ENCODE measurements at places on chromosomes 12 and 14.

- DNase-seq: peak; percentile 57
Observed at GRCh38 chr14:50875359-50876070, 3.7 kb downstream of the ABHD12B start.

GRCh38 chr14:51554953-51555352, 96.8 kb upstream of the FRMD6 start:
- DNase-seq: no peak

- no peak for DNase-seq
Observed at GRCh38 chr12:127482950-127483349, 784.0 kb upstream of the TMEM132C start.

- no peak for DNase-seq
Observed at GRCh38 chr12:109735051-109735521, 21.5 kb downstream of the FAM222A start.

DNA sequence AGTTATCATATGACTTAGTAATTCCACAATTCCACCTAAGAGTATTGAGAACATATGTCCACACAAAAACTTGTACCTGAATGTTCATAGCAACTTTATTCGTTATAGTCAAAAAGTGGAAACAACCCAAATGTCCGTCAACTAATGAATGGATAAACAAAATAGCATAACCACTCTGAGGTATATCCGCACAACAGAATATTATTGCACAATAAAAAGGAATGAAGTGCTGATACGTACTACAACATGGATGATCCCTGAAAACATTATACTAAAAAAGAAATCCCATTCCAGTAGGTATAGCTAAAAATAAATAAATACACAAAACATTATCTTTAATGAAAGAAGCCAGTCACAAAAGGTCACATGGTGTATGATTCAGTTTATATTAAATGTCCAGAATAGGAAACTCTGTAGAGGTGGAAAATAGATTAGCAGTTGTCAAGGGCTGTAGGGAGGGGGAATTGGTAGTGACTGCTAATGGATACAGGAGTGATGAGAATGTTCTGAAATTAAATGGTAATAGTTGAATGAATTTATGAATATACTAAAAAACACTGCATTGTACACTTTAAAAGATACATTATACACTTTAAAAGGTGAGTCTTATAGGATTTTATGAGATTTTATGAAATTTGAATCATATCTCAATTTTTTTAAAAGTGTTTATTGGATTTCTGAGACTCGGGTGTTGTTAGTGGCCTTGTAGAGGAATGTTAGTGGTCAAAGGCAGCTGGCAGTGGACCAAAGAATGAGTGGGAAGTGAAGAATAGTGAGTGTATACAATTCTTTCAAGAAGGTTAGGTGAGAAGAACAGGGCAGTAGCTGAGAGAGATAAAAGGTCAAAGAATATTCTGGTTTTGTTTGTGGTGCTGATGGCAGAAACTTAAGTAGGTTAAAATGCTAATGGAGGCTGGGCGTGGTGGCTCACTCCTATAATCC, 36.3 kb upstream of the BAZ1A start:
- no peak for DNase-seq

DNA sequence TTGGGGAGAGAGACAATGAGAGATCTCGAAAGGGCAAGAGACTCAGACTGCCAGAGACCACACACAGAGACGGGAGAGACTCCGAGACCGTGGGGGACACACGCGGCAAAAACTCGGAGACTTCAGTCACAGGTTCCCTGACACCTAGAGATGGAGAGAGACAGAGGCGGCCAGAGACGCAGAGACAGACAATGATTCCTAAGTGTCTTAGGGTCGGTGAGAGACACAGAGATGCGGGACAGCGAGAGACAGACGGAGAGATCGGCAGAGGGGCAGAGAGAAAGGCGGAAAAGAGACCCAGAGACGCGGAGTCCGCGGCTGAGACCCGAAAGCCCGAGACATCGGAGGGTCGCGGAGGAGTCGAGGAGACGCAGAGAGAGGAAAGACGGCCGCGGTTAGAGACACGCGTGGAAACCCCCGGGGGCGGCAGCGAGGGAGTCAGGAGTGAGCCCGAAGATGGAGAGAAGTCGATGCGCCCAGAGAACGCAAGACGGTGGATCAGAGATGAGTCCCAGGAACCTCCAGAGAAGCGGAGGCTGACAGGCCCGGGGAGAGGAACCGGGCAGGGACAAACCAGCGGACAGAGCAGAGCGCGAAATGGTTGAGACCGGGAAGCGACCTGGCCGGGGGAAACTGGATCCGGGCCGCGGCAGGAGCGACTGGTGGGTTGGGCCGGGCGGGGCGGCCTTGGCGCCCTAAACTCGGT, 7.8 kb downstream of the LHX5 start:
- DNase-seq: no peak

DNA sequence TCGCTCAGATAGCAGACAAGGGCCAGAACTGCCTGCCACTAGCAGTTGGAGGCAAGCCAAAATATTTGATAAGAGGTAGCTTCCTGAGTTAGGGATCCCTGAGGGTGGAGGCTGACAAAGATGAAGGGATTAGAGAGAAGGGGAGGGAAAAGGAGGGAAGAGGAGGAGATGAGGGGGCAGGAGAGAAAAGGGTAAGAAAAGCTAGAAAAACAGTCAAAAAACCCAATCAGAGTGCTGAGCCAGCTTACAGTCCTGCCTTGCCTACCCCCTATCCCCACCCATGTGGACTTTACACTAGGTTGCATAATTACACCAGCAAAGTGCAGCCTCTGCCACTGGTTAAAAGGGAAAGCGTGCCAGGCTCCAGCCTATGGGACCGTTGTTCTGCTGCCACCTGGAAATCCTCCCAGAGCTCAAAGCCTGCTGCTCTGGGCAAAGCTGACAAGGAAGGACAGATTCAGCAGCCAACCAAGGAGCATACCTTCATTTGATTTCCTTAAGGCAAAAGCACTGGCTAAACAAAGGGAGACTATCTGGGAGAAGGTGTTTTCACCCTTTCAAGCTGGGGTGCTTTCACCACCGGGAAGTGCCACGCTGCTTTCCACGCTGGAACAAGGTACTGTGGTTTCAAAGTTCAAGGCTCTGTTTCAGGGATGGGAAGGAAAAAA, 3.8 kb upstream of the NUMB start:
- no peak for DNase-seq

GRCh38 chr12:34392741-34393085, 370.4 kb downstream of the ALG10 start:
- DNase-seq: no peak

DNA sequence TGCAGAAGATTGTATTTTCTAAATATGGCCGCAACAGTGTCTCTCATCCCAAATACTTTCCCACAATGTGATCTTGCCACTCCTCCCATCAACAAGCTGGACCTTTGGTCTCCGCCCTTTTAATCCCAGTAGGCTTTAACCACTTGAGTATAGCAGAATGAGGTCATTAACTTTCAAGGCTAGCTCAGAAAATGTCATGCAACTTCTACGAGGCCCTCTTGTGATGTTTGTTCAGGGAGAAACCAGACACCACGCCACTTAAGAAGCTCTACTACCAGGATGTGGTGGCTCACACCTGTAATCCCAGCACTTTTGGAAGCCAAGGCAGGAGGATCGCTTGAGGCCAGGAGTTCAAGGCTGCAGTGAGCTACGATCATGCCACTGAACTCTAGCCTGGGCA, 20.1 kb upstream of the OR6J1 start:
- DNase-seq: no peak

DNA sequence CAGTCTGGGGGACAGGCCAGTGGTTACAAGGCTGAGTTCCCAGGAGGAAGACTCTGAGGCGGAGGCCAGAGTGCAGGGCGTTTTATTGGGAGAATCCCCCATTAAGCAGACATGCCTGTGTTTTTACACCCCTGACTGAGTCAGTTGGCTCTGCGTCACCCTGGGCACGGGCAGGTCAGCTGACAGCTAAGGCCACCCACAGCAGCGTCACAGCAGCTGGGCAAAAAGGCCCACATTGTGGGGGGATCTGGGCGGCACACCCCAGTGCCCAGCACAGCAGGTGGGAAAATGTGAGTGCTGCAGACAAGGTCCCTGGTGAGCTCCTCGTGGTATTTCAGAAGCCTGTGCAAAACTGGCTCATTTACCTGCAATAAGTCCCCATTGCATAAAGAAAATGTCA, 184.7 kb downstream of the AACS start:
- no peak for DNase-seq

DNA sequence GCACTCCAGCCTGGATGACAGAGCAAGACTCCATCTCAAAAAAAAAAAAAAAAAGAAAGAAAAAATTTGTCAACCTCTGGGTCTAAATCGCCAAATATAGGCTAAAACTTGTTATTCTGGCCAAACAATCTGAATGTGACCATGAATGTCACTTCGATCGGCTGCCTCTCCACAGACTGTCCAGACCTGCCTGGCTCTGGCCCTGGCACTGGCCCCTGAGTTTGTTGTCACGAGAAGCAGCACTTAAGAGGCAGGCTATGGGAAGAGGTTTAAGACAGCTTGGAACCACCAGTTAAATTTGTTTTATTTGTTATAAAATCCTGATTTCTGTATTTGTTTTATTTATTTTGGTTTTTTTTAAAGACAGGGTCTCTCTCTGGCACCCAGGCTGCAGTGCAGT, 14.5 kb downstream of the WSB2 start:
- no peak for DNase-seq

DNA sequence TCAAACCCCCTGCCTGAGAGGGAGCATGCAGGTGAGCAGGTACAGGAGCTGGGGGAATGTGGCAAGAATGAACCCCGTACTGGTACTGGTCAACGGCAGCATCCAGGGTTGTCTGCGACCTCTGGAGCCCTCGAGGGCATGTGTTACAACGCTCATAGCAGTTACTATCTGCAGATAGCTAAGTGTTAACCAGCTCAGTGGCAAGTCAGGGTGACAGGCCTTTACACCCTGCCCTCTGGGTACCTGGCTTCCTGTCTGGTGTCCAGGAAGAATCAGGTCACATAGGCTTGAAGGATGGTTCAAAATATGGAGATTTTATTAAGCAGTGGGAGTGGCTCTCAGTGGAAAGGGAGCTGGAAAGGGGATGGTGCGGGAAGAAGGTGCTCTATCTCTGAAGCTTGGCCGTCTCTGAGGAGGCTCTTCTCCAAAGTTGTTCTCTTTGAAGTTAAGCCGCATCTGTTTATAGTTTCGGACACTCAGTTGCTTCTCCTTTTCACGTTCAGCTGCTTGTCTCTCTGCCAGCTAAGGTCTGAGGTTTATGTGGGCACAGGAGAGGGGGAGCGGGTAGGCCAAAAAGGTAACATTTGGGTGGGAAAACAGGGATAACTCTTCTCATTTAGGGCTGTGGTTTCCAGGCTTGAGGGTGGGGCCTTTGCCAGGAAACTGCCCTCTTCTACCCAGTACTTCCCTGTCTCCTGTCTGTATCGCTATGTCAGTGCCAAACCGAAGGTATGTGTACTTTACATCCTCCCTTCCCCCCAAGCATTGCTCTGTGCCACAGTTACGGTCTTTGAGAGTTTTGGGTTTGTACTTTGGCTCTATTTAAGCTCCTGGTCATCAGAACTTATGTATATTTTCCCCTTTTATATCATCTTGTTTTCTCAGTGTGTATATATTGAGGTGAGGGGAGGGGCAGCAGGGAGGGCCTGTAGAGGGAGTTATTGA, 305.8 kb downstream of the RGS6 start:
- no peak for DNase-seq

DNA sequence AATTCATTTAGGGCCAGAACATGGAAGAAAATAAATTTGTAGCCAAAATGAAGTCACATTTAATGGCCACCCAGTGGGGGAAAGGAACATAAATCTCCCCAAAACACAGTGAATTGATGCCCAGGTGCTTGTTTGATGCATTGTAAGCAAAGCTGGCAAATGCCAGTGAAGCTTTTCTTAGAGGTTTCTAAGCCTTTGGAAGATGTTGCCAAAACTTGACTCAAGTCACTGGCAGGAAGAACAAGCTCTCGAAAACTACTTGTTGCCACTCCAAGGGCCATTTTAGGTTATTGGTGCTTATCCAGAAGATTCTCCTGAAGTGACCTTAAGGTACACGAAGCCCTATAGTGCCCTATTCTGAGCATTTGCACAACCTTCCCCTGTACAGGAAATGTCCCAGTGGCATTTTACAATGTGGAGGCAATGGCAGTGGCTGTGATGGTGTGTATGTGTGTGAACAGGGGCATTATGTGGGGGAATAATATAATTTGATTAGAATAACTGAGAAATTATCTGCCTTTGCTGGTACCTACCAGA, 89.5 kb upstream of the NOVA1 start:
- DNase-seq: no peak

- DNase-seq: no peak
Observed at GRCh38 chr14:101179691-101180211, 276.2 kb upstream of the RTL1 start.

DNA sequence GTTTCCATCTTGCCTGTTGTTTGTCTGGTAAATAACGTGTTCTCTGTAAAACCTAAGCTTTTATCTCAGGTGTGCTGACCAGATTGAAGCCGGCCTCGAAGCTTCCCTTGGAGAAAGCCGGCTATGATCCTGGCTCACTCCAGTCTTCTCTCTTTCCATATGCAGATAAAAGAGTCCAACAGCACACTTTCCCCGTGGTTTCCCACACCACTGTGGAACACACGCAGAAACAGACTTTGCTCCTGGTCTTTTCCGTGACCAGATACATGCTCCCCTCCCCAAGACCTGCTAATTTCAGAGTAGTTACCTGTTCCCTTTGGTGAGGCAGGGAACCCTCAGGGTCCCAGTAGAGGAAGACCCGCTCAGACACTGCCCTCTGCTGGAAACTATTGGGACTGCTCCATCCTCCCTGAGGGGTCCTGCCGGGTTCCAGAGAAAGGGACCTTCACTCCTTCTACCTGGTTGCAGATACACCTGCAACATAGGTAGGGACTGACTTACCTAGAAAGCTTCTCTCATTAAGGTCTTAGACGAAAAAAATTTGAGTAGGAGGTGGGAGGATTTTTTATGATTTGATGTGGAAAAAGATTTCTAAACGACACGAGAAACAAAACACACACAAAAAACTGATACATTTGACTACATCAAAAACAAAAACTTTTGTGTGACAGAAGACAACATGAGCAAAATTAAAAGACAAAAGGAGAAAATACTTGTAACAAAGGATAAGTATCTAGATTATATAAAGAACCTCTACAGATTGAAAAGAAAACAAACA, 415.4 kb upstream of the CCDC196 start:
- peak; percentile 64 for DNase-seq

DNA sequence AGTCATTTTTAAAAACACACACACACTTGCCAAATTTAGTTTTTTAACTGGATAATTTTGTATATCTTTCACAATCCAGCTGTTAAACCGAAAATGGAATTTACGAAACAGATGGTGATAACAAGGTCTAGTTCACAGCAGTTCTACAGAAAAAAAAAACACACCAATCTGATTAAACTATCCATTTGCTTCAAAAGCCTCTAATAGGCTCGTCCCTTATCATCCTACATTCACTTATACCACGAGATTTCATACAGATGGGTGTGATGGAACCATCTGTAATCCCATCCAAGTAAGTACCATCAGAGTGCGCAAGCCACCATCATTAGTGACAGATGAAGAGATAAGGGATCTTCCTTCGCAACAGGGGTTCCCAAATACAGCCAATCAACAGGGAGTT, 20.1 kb downstream of the GCH1 start:
- no peak for DNase-seq

- peak; percentile 43 for DNase-seq
Observed at GRCh38 chr12:114662512-114663177, 21.3 kb downstream of the TBX3 start.

All from CD4-positive, alpha-beta T cell treated with Interleukin-6 at 100 ng/mL for 8 hours (primary cell).